K562 (cell line): ENCODE measurements at places on chromosomes 13 and 19.

GRCh38 chr19:46587861-46588260 lies 13.3 kb upstream of the CALM3 start:
- DNase-seq: no peak

DNA sequence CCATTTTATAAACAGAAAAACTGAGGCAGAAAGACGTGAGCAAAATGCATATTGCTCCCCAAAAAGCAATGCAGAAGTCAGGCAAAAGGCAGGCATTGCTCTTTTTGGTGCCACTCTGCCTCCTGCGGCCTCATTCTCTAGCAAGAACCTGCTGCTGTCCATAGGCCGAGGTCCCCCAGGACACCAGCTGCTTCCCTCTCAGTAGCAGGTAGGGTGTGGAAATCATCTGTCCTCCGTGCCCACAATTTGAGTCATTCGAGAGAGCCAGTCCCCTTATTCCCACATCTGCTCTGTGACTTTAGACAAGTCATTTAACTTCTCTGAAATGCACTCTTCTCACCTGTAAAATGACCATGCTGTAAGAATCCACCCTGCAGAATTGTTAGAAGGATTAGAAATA lies 50.0 kb downstream of the TNFRSF19 start:
- DNase-seq: no peak

- DNase-seq: peak; percentile 93
Measured at GRCh38 chr19:55369653-55370304, 484 bp downstream of the IL11 start.

GRCh38 chr19:49339301-49340068 lies 4.3 kb downstream of the CD37 start:
- DNase-seq: peak; percentile 68

GRCh38 chr13:113397608-113398425 lies 33.9 kb upstream of the GRTP1 start:
- no peak for DNase-seq

- DNase-seq: no peak
Measured at GRCh38 chr13:50955241-50955640, 45.6 kb downstream of the RNASEH2B start.

DNA sequence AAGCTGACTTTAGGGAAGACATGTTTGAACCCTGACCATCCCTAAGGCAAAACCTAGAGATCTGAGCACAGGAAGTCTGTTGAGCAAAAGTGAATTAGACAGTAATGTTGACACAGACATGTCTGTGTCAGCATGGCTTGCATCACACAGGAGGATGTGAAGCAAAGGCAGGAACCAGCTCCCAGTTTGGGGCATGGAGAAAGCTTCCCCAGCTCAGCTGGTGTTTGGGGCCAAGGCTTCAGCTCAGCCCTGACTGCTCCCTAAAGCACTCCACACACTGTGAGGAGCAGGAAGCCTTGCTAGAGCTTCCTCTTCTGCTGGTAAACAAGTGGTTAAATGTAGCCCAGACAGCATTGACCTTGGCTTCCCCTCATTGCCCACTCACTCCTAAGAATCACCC lies 153.8 kb upstream of the UBL3 start:
- DNase-seq: no peak

GRCh38 chr13:21894703-21895699 lies 224.1 kb downstream of the FGF9 start:
- DNase-seq: no peak

- no peak for DNase-seq
Measured at GRCh38 chr19:51450730-51451307, 7.4 kb downstream of the SIGLEC8 start.

- DNase-seq: no peak
Measured at GRCh38 chr13:57846600-57847173, 215.1 kb downstream of the PCDH17 start.

- DNase-seq: no peak
Measured at GRCh38 chr13:104281910-104282309, 1215.7 kb upstream of the SLC10A2 start.

DNA sequence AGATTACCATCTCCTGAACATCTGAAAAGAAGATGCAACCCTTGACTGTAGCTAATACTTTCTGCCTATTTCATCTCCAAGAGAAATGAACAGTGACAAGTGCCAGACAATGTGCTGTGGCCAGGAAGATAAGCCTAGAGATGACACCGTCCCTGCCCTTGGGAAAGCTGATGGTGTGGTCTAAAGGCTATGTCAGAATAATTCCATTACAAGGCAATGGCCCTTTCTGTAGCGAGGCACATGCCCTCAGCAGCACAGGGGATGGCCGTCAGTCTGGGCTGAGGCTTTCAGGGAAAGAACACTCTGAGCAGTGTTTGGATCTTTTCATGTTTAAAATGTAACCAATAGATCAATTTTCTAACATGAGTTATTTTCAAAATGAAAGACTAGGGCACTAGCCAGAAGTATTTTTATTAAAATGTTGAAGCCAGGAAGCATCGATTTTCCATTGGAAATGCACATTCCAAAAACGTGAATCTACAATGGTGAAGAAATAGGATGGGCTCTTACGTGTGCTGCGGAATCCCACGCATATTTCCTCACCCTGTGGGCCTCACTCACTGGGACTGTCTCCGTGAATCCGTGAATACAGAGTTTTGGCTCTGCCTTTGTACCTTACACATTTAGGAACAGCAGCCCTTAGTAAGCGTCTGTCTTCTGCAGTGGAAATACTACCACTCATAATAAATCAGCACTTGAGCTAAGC lies 22.0 kb downstream of the COL4A1 start:
- no peak for DNase-seq

GRCh38 chr13:113646921-113647340 lies 11.1 kb downstream of the ATP4B start:
- no peak for DNase-seq

- DNase-seq: no peak
Measured at GRCh38 chr19:55585658-55586339, 5.2 kb upstream of the ZNF579 start.

DNA sequence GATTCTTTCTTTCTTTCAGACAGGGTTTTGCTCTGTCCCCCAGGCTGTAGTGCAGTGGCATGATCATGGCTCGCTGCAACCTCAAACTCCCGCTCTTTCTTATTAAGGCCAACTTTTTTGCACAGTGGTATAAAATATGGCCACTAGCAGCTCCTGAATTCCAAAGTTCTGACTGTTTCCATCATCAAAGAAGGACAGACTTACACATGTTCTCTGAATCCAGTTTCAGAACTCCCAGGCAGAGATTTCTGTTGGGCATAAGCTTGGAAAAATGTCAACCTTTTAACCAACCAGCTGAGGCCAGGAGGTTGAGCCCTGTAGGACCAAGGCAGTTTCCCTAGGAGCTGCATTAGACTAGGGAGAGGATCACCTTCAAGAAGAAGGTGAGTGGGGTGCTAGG lies 184.1 kb downstream of the HS6ST3 start:
- DNase-seq: no peak

DNA sequence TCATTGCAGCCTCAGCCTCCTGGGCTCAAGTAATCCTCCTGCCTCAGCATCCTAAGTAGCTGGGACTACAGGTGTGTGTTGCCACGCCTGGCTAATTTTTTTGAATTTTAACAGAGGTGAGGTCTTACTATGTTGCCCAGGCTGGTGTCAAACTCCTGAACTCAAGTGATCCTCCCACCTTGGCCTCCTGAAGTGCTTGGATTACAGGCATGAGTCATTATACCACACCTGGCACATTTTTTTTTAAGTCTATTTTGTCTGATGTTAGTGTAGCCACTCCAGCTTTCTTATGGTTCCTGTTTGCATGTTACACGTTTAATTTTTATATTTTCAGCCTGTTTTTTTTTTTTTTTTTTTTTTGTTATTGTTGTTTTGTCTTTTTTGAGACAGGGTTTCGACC lies 24.8 kb downstream of the KDM4B start:
- no peak for DNase-seq

DNA sequence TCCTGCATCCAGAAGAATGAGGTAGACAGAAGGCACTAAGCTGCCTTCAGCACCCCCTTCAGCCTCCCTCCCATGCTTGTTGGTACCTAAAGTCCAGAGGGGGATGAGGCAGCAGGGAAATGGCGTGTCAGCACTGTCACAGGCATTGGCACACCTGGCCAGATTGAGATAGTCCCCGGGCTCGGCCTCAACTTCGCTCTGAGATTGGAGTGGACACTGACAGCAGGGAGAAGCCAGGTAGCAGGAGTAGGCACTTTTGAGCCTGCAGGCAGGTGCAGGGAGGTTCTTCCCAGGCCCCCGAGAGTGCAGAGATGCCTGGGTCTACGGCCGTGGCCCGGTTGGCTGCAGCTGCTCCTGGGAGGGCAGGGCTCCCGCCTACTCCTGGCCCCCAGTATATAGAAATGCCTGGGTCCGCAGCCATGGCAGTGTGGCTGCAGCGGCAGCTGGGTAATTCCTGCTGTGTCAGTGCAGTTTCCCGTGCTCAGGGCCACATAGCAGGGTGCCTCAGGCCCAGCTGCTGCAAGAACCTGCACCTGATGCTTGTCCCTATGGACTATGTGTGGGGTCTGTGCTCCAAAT lies 160.3 kb downstream of the SLITRK6 start:
- no peak for DNase-seq

DNA sequence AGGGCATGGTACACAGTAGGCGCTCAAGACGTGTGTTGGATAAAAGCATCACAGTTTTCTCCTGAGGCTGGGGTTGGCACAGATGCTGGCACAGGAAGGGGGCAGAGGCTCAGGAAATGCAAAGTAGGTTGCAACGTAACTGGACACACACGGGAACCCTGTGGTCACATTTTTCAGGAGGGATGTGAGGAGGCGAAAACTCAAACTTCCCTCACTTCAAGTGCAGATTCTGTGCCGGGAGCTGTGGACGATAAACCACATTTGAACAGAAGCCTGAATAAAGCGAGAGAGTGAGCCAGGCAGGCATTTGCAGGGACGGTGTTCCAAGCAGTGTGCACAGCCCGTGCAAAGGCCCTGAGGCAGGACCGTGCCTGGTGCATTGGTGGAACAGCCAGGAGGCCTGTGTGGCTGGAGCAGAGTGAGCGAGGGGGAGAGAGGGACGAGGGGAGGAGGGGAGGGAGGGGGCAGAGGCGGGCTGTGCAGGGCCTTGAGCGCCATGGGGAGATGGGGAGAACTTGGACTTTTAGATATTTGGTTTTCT lies 40.3 kb downstream of the NFIC start:
- no peak for DNase-seq

DNA sequence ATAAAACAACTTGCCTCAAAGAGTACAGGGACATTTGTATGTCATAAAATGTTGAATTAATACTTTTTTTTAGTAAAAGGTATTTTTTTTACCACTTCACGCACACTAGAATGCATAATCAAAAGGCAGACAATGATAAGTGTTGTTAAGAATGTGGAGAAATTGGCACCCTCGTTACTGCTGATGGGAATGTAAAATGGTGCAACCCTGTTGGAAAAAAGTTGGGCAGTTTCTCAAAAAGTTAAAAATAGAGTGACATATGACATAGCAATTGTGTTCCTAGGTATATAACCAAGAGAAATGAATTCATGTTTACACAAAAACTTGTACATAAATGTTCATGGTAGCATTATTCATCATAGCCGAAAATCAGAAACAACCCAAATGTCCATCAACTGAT lies 109.5 kb downstream of the PIBF1 start:
- DNase-seq: no peak

DNA sequence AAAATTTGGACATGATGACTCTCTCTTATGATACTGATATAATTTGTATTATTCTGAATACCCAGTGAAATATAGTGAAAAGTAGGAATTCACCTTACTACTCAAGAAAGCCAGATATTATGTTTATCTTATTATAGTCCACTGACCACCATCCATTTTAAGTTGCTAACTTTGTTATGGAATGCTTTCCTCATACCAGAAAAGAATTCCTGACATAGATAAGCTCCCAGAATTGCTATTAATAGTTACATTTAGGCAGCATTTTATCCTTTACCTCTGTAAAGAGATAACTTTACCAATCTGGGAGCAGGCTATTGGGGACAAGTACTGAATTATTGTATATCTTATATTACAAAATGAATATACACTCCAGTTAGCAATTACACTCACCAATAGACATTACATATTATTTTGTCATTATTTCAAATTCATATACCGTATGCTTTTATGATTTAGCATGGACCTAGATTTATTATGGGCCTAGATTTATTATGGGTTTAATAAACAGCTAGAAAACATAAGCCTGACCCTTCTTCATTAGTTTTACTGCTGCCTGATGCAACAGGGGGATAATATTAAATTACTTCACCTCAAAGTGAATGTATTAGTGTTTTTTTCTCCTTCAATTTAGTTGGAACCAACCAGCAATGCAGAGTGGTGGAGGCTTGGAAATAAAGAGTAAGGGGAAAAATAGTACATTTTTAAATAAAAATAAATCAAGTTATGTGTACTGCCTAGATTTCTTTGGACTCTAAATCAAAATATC lies 1886.1 kb downstream of the PCDH9 start:
- no peak for DNase-seq

GRCh38 chr19:335486-336066 lies 9.0 kb downstream of the MIER2 start:
- no peak for DNase-seq

DNA sequence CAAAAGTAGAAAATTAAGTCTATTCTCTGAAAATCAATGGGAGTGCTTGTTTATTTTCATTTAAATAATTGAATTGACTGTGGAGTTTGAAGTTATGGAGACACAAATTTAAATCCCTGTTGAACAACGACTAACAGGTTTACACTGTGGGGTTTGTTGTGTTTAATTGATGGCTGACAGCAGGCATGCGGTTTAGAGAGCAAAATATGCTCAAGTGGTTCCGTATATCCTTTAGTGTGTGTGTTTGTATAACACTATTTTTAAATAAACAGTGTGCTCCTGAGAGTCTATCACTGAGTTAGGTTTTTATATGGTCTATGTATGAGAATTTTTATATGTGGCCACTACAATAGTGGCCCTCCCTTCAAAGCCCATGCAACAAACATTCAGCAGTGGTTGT lies 332.0 kb downstream of the GPC6 start:
- DNase-seq: no peak

GRCh38 chr13:54511366-54511765 lies 1482.8 kb downstream of the OLFM4 start:
- no peak for DNase-seq

GRCh38 chr19:12932392-12933286 lies 872 bp downstream of the FARSA start:
- DNase-seq: no peak

DNA sequence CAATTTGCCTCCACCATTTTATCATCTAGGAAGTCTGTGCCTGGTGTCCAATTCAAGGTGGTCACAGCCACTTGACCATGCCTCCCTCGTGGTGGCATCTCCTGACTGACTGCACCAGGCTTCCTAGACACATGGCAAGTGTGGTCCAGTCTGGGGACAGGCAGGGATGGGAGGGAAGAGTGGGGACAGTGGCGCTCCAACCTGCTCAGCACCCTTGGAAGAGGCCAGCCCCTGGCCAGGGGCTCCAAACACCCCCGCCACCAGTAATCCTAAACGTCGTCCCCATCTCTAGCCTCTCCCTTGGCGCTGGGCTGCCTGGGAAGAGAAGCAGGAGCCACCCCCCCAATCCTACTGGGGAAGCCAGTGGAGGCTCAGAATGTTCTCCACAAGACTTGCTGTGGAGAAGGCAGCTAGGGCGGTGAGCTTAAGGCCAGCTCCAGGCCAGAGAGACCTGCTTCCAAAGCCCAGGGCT lies 2.7 kb downstream of the RPL36 start:
- DNase-seq: no peak
